HCT116 (cell line): ENCODE measurements at places on chromosomes 1 and 21.
A peak's percentile ranks its signal among the peaks of the same experiment; 100 is the strongest.

DNA sequence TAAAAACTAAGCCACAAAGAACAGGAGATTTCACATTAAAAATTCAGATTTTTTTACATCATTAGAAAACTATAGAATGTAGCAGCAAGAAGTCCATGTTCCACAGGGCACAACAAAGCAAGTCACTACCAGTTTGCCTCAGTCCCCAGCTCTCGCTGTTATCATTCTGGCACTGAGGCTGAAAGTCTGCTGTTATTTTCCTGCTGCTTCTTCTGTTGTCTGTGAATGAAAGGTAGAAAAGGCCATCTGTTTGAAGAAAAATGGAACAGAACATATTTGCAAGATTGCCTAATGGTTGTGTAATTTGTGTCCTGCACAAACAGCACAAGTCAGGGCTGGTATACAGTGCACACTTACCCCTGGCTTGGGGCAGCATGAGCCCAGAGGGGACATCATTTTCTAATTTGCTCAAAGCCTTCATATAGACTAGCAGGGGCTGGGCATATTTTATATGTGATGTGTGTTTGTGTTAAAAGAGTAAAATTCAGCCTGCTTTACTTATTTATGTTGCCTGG, 105.6 kb upstream of the COG2 start:
- DNase-seq: no peak

DNA sequence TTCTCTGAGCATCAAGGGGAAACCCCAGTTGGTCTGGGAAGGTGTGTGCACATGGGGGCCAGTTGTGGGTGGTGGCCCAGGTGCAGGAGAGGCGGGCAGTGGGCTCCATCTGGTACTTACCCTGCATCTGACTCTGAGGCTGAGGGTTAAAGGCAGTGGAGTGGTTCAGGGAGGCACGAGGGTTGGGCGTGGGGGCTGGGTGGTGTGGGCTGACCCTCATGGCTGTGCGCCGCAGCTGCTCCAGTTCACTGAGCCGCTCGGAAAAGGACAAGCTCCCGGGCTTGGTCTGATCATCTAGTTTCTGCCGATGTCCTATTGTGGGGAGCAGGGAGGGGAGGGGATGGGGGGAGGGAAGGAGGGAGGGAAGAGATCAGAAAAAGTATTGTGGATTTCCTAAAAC, 165.5 kb downstream of the CLIC6 start:
- DNase-seq: no peak

- no peak for DNase-seq
Observed at GRCh38 chr1:5691795-5692509, 300.3 kb downstream of the NPHP4 start.

DNA sequence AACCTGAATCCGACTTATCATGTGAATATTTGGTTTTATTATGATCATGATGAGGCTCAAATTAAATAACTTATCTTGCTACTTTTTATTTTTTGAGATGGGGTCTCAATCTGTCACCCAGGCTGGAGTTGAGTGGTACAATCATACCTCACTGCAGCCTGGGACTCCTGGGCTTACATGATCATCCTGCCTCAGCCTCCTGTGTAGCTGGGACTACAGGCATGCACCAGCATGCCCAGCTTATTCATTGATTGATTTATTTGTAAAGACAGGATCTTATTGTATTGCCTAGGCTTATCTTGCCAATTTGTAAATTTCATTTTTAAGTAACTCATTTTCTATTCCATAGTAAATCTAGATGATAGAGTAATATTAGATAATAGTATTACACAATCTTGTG, 84.3 kb downstream of the COL11A1 start:
- DNase-seq: no peak

DNA sequence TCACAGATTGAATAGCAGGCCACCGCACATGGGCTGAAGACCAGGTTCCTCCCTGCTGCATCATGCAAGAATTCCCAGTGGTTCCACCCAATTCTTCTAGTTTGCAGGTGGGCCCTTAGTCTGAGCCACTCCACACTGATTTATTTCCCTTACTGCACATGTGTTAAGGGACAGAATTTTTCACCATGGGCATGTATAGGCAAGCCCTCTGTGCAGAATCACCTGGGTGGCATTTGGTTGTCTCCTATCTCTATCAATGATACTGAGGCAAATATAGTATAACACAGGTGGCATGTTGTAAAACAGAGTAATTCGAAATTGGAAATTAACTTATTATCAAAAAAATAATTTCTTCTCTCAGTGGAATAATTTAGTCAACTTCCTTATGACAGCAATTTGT, 1892.4 kb downstream of the NCAM2 start:
- no peak for DNase-seq

GRCh38 chr1:34358636-34359035, 181.9 kb downstream of the C1orf94 start:
- no peak for DNase-seq

DNA sequence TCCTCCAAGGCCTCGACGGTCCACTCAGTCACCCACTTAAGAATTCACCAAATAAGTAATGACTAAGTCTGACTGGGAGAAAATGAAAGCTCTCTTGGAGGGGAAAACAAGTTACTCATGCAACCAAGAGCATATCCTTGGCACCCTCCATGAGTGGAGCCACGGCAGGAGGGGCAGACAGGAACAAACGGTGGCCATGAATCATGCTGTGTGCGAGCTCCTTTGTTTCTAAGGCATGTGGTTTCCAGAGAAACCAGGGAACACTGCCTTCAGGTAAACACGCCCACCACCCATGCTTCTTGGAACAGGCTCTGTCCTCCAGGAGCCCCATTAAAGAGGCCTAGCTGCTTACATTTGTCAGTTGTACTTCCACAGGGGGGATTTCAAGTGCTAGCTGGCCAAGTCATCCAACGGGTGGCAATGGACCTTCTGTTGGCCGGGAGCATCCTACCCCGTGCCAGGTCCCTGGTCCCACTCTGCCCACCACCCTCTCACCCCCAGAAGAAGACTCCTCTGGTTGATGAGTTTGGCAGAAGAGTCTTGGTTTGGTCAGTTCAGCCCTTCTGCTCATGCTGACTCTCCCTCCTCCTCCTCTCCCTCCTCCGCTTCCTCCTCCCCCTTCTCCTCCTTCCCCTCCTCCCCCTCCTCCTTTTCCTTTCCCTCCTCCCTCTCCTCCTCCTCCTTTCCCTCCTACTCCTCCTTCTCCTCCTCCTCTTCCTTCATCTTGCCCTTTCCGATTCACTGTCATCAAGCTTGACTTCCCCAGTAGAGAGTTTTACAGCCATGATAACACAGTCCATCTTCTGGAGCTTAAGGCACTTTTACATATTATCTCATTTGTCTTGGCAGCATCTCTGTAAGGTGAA, 107.6 kb downstream of the CCDC185 start:
- peak; percentile 22 for DNase-seq

DNA sequence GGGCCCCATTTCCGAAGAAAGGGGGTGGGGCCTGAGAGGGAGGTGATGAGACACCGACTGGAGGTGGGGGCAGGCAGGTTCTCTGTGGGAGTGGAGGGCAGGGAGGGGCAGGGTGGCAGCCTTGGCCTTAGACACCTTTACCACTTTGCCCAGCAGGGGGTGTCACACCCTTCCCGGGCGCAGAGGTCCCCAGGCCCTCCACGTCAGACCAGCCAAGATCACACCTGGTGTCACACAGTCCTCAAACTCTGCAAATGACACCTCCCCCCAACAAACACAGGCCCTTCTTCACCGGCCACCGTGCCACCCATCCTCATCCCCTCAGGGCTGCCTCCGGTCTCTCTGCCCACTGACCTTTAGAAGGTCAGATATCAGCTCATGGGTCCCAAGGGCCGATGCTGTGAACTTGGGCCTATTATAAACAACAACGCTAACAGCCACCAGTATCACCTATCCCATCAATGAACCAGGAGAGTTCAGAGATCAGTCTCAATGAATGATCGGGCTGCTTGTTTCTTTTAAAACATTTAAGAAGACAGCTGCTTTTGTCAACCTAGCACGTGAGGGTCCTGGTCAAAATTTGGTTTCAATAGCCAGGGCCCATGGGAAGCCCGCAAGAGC, 103.9 kb downstream of the CASZ1 start:
- peak; percentile 19 for DNase-seq

DNA sequence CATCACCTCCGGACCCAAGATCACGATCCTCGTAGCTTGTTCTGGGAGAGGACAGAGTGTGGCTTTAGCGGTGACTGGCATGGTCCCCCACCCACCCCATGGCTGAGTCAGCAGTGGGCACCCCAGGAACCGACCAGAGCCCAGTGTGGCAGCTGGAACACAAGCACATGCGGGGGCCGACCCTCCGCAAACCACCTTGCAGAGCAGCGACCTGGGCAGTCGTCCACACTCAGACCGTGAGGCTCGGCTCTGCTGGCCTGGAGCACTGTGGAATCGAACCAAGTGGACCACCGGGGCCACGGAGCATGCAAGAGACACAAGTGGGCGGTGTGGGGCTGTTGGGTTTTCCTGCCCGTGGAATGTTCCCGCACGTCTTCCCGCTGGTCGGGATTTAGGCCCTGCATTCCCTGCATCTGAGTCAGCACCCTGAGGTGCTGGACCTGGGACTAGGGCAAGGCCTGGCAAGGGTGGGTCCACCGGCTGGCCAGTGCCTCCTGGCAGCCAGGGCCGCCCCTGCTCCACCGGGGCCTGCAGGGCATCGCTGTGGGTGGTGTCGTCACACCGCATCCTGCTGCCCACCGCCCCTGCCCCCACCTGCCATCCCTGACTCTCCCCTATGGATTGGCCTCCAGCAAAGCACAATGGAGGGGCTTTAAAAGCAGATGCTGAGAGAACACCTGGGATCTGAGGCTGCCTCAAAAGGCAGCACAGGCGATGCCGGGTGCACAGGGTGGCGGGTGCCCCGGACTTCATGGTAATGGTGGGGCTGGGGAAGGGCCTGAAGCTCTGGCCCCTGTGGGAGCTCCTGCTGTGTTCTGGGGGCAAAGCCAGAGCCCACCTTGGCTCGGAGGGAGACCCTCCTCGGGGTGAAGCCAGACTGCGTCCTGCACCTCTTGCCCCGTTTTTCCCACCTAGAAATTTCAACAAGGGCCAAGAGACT, 18.5 kb downstream of the MORN1 start:
- no peak for DNase-seq

- DNase-seq: no peak
Observed at GRCh38 chr1:208221291-208221622, 22.9 kb downstream of the PLXNA2 start.

DNA sequence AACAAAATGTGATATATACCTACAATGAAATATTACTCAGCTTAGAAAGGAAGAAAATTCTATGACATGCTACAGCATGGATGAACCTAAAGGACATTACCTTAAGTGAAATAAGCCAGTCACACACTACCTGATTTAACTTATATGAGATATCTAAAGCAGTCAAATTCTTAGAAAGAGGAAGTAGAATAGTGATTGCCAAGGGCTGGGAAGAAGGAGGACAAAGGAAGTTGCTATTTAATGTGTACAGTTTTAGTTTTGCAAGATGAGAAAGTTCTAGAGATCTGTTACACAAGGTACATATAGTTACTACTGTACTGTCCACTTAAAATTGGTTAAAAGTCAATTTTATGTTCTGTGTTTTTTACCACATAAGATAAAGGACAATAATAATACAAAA, 87.5 kb upstream of the KCTD3 start:
- DNase-seq: no peak

DNA sequence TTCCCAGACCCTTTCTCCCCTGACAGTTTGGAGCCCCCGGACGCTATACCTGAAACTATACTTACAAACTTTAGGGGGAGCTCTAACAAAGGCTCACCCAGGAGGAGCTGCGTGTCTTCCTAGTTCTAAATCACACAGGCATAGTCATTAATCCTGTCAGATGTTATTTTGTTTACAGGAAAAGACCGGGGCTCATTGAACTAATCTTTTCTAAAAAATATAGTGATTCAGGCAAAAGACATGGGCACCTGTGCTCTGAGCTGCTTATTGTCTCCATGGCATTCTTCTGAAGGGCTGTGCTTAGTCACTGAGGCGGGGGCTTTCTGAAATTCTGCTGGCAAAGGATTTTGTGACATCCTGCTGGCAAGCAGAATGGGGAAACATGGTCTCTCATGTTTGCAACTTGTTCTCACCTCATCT, 1577.0 kb downstream of the NCAM2 start:
- no peak for DNase-seq

DNA sequence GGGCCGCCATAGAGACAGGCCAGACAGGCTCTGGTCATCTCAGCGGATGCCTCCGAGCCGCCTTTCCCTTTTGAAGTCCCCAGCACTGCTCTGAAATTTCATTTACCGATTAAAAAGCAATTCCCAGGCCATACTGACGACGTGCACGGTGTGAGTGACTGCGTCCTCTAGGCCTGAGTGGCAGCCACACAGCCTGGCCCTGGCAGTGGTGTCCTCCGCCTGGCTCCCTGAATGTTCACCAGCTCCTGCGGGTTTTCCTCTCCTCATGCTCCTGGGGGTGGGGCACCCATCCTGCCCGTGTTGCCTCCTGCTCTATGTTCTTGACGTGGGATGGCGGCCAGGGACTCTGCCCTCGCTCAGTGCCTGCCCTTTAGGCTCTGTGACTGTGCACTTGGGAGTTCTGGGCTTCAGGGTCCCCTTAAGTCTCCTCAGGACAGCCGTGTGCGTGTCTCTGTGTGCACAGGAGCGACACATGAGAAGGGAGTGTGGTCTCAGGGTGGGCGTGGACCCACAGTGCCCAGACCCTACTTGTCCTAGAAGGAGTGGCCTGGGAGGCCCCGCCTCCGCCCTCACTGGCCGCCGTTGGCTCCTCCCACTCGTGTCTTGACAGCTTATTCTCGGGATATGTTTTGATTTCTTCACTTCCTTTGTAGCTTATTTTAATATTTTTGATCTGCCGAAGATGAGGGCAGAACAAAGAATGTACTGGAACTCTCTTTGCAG, 3.6 kb downstream of the SKI start:
- DNase-seq: no peak

GRCh38 chr1:204464187-204464631, 30.4 kb downstream of the PIK3C2B start:
- DNase-seq: no peak
